Ovary (tissue), 10 donors: ENCODE measurements at places on chromosomes 4 and X. TPM values are rescaled to one million over a fixed set of nuclear protein-coding genes. Genes with fewer than 3 reads are reported as not detected.

GATA1 gene
- total RNA-seq: not detected

HSFX4 gene
- not detected for total RNA-seq

PROM1 gene
- 3.3 TPM for total RNA-seq

GRIA2 gene
- 4.8 TPM for total RNA-seq
